ENCODE measurements at places on chromosomes 5 and 9. TPM values are rescaled to one million over a fixed set of nuclear protein-coding genes. Genes with fewer than 3 reads are reported as not detected.

GRCh38 chr9:137318602-137319001, 16.5 kb upstream of the NRARP start:
- no peak for DNase-seq

- no peak for DNase-seq
Measured at GRCh38 chr9:91328186-91328585, 33.5 kb downstream of the AUH start.

GRCh38 chr5:76601470-76601869, 21.7 kb downstream of the F2RL2 start:
- DNase-seq: peak; percentile 63

DNA sequence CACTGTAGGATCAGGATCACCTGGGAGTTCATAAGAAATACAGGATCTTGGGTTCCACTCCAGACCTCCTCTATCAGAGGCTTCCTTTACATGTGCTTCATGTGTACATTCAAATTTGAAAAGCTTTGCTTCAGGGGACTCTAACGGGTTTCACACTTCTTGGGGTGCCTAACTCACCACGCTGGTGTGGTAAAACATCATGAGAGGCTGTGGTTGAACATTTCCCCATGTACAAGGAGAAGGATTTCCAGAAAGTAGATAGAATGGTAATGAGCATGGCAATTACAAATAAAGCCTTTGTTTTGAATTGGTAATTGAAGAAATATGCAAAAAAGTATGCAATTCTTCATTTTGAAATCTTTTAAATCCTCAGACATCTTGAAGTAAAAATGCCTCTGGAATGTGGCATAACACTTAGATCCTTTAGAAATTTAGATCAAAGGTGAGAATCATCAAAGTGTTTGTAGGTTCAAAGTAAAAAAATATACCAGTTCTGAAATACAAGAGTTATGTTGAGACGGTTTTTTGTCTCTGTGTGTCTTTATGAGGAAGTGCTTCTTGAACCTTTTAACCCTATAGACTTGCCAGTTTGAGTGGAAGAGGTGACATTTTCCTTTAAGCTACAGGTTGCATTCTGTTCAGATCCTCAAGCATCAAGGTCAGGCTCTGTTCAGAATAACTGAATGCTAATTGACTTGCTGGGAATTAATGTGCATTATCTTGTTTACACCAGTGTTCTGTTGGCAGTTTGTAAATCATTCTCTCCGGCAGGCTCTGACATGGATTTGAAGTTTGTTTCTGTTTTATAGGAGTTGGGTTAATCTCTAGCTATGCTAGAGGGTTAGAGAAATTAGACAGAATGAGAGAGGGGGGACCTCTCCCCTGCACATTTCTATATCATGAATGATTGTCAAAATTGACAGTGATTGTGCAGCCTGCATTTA, 415.3 kb downstream of the MAN2A1 start:
- DNase-seq: no peak

DNA sequence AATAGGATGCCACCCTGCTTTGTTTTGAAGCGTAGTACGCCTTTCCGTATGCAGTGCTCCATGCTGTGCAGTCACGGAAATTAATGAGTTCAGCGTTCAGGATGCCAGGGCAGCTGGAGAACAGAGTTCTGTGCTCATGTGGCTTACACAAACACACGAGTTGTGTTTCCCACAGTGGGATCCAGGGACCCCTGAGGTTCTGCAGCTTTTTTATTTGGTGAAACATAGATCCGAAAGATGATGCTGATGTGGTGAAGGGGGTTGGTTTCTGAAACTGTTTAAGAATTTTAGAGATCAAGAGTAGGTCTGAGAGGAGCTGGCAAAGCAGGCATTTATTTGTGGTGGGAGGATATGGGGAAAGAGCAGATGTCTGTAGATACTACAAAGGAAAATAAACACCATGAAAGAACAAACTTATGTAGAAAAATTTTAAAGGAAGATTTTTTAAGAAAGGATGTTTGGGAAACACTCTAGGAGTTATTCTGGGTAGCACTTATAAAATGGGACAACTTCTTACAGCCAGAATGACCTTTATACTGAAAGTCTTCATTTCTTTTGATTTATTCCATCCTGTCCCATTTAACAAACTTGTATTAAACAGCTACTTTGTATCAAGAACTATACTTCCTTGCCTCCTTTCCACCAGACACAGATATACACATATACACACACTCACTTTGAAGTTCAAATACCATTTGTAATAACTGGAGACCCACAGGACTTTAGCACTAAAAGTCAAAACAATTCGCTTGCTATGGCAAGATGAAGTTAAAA, 52.7 kb downstream of the ITGA1 start:
- DNase-seq: peak; percentile 44

DNA sequence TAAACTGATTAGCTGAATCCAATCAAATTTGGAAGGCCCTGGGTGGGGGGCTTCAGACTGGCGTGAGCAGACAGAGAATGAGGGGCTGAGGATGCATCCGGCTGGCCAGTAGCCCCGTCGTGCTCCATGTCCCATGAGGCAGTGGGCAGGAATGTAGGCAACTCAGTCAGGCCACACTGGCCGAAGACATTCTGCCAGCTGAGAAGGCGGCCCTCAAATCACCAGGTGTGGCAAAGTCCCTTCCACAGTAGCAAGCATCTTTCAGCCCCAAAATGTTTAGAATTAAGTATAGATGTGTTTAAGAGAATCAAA, 25.7 kb upstream of the LAMC3 start:
- DNase-seq: no peak

- DNase-seq: no peak
Measured at GRCh38 chr9:94014066-94014654, 59.0 kb upstream of the BARX1 start.

GRCh38 chr5:55324815-55325418, 17.1 kb downstream of the MTREX start:
- DNase-seq: peak; percentile 70

GRCh38 chr5:75547812-75548211, 36.1 kb downstream of the POLK start:
- no peak for DNase-seq

DNA sequence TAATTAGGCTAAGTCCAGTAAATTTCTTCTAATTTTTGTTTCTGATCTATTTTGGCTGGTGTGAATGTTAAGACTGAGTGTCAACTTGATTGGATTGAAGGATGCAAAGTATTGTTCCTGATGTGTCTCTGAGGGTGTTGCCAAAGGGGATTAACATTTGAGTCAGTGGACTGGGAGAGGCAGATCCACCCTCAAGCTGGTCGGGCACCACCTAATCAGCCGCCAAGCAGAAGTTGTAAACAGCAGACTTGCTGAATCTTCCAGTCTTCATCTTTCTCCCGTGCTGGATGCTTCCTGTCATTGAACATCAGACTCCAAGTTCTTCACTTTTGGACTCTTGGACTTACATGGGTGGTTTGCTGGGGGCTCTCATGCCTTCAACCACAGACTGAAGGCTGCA, 21.4 kb upstream of the MLLT3 start:
- no peak for DNase-seq

DNA sequence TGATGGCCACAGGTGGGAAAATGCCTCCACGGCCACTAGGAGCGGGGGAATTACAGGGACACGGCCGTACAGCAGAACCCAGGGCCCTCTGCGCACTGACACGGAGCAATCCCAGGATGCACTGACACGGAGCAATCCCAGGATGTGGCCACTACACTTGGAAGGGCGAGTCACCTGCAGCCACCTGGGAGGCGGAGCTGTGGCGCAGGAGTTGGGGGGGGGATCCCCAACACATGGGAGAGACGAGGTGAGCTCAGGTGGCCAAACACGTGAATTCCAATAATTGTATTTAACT, 6.8 kb downstream of the CLPTM1L start:
- no peak for DNase-seq

RNF180 gene
- total RNA-seq: 4.6 TPM

FOXI1 gene
- total RNA-seq: 0.10 TPM

TMED9 gene
- 68.4 TPM for total RNA-seq

ANKRD34B gene
- total RNA-seq: 0.10 TPM

FAT2 gene
- 26.5 TPM for total RNA-seq

PCDHGB6 gene
- 5.6 TPM for total RNA-seq

ZBTB26 gene
- 6.7 TPM for total RNA-seq

TBC1D2 gene
- total RNA-seq: 3.2 TPM

OBP2B gene
- 0.30 TPM for total RNA-seq
